ENCODE measurements at places on chromosomes 16 and 17. TPM values are rescaled to one million over a fixed set of nuclear protein-coding genes. Genes with fewer than 3 reads are reported as not detected.

PRSS21 gene
- not detected for total RNA-seq

CDRT15 gene
- not detected for total RNA-seq

PNMT gene
- 5.3 TPM for total RNA-seq

CTF1 gene
- total RNA-seq = 5.0 TPM

DNA sequence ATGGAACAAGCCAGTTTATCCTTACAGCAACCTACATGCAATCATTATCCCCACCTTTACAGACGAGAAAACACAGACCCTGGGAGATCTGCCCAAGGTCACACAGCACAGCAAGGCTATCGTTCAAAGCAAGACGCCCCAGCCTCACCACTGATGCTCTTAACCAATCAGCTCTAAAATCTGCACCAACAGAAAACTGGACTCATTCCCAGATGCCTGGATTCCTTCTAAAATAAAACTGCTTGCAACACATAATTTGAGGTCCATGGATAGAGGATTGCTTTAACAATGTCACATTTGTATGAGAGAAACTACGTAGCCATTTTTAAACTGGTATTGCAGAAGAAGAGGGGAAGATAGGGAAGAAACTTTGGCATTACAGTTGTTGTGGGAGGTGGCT, 6.8 kb downstream of the COTL1 start:
- H3K36me3 ChIP-seq = no peaks in the 10 kb centered on the region
- peak overlapping the region; percentile 90 for H3K27ac ChIP-seq
- no peaks in the 10 kb centered on the region for H3K27me3 ChIP-seq
- peaks cover 37% of the 10 kb centered on the region for H3K4me1 ChIP-seq
- DNase-seq = no peak
- no peak overlapping the region for H3K4me3 ChIP-seq

- peaks cover 14% of the 10 kb centered on the region for H3K4me1 ChIP-seq
- no peaks in the 10 kb centered on the region for H3K27me3 ChIP-seq
- DNase-seq = no peak
- no peak overlapping the region for H3K27ac ChIP-seq
- no peak overlapping the region for H3K4me3 ChIP-seq
- H3K36me3 ChIP-seq = no peaks in the 10 kb centered on the region
These were observed 90.5 kb downstream of the PRKCA start for GRCh38 chr17:66392783-66393437.

Data from sigmoid colon (tissue), 7 donors.